Lower leg skin (tissue), 4 donors: ENCODE measurements at places on chromosomes 1 and 21. TPM values are rescaled to one million over a fixed set of nuclear protein-coding genes. Genes with fewer than 3 reads are reported as not detected.

- no peak for DNase-seq
These were observed 7.6 kb downstream of the EPHX4 start for GRCh38 chr1:92037400-92037799.

DNA sequence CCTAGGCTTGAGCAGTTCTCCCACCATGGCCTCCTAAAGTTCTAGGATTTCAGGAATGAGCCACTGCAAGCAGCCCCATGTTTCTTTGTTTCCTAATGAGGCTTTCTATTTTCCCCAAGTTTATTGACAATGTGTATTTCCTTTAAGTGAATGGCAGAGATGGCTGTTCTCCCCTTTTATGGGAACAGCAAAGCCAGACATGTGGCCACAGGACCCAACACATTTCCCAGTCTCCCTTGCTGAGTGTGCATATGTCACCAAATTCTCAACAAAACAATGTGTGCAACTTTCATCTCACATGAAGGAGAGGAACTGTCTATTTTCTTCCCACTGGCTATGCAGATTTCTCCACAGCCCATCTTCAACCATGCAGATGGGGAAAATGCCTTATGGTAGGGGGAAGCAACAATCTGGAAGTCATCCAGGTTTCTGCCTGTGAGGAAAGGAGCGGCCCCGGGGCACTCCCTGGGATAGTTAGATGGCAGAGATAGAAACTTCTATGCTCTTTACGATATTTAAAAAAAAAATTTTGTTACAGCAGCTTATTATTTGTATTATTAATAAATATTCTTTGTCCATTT, 28.6 kb upstream of the MAP10 start:
- DNase-seq = no peak

TNFRSF8 gene
- total RNA-seq = 1.4 TPM

DNA sequence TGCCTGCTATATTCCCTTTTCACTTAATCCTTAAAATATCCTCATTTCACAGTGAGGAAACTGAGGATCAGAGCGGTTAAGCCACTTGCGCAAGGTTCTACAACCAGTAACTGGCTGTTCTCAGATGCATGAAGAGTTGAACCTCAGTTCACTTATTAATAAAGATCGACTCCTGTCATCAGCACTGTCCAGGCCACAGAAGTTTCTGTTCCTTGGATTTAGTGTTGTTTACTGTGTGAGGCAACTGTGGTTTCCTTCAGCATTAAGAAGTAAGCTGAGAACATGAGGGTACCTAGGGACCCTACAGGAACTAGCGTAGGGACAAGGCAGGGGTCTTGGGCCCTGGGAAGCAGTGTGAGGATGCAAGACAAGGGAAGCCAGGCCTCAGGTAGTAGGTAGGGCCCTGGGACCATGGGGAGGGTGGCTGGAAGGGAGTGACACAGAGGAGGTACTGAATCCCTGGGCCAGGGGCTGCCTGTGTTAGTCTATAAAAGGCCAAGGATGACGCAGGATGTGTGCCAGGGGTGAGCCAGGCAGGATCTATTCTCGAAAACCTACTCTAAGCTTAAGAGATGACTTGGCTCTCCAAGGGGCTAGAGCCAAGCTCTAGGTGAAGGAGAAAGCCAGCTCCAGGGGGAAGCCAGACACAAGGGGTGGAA, 181.2 kb upstream of the CSF3R start:
- DNase-seq = peak; percentile 77

FCRL2 gene
- total RNA-seq = not detected

GRCh38 chr1:91684481-91685196, 184.0 kb downstream of the CDC7 start:
- DNase-seq = no peak

MAP10 gene
- 0.04 TPM for total RNA-seq

DNA sequence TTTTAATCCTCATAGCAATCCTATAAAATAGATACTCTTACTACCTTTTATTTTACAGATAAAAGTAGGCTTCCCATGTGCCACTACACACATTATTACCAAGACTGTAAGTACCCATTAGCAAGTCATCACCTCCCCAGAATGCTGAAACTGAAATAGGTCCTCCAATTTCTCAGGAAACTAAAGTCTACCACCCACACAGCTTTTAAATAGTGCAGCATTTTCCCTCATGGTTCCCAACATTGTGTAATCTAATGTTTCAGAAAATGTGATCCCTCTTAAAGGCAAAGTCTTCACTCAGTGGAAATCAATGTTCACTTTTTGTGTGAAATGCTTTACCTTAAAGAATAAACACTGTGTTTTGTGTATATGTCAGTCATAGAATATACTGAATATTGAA, 356.5 kb downstream of the GPATCH2 start:
- DNase-seq = no peak

GRCh38 chr1:78095593-78095992, 49.8 kb downstream of the GIPC2 start:
- no peak for DNase-seq

PRKCZ gene
- 25.9 TPM for total RNA-seq

- DNase-seq = no peak
These were observed 98.2 kb downstream of the TNFSF18 start for GRCh38 chr1:172952516-172952915.

DNA sequence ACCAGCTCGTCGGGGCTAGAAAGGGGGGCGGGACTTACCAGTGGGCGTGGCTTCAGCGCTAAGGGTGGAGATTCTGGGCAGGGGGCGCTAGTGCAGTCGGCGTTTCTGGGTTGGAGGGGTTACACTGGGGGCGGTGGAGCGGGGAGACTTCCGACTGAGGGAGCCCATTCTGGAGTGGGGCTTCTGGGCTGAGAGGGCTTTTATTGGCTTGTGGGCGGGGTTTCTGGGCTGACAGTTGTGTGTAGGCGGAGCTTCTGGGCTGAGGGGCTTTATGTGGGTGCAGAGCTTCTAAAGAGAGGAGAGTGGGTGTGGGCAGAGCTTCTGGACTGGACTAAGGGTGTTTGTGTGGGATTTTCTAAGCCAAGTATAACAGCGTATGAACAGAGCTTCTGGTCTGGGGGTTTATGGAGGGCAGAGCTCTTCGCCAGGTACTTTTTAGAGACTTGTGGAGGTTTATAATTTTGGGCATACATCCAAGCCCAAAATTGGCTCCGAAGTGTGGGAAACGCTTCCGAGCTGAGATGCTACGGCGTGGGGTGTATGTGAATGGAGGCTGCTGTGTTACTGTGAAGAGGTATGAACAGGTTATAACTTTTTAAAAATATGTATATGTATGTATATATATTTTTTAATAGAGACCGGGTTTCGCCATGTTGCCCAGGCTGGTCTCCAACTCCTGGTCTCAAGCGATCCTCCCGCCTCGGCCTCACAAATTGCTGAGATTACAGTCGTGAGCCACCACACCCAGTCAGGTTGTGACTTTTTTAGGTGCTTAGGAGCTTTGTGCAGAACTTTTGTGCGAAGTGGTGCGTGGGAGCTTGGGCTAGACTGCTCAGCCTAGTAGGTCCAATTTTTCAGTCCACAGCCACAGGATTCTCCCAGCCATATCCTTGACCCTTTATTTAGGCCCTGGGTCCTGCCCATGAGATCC, 825 bp downstream of the TMEM39B start:
- peak; percentile 96 for DNase-seq
